ENCODE measurements at places on chromosomes 16 and 17.
A peak's percentile ranks its signal among the peaks of the same experiment; 100 is the strongest.

DNA sequence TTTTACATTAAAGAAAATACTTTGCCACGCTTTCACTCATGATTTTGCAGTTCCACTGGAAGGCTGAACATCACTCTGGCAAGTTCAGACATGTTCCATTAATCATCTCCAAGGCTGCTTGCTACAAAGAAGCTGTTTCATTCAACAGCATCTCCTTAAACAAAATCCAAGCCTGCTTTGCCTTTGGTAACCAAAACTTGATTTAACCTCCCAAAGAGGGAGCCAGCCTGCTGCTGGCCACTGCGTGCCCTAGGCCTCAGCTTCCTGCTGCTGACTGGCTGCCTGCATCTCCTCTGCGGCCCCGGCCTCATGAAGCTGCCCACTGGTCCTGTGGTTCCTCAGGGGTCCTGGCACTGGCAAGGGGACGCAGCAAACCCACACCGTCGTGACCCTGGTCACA lies 31.8 kb downstream of the ANKRD11 start:
- no peak for DNase-seq

DNA sequence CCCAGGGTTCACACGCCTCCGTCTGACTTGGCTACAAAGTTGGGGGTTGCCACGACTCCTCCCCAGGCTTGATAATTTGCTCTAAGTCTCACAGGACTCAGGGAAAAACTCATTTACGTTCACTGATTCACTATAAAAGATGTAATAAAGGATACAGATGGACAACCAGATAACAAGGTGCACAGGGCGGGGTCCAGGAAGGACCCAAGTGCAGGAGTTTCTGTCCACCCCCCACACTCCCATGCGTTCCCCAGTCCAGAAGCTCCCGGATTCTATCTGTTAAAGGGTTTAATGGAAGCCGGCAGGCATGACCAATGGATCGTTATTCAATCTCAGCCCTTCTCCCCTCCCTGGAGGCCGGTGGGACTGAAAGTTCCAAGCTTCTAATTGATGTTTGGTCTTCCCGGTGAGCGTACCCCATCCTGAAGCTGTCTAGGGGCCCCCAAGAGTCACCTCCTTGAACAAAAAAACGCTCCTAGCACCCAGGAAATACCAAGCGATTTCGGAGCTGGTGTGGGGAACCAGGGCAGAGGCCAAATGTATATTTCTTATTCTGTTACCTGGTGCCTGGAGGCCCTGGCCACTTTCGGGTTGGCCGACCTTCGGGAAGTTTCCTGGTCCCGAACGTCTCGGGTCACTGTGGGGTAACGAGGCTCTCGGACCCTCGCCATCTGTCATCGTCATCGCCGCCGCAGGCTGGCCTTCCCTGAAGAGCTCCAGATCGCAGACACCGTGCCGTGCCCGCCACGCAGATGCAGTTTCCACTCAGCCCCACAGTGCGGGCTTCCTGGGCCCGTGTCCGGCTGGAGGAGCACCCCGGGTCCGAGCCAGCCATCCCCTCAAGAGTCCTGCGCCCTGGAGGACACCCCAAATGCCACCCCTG lies 13.5 kb upstream of the METRNL start:
- DNase-seq, result no peak

DNA sequence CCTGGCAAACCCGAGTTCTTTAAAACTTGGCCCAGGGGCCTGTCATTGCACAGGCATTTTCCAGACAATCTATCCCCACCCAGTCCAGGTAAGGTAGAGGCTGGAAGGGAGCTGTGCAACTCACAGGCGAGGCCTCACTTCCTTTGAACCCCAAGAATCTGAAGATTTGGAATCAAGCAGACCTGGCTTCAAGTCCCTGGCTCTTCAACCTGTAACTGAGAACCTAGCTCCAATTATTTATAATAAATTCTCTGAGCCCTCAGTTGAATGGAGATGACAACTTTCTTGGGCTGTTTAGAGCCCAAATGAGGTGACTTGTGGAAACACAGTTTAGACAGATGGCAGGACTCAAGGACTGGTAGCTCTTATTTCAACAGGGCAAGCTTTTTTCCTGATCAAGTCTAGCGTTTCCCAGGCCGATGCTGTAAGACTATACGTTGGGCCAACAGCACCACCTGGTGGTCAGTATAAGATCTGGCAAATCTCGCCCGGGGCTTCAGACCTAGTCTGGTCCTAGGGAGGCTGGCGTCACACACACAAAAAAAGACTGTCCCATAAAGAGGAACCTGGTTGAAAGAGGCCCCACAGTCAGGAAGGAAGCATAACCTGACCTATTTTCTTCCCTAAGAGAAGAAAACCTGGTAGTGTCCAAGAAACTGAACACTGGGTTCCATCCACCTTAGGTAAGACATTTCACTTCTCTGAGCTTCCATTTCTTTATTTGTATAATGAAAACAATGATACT lies 117.9 kb downstream of the C17orf67 start:
- peak; percentile 64 for DNase-seq

GRCh38 chr17:1746975-1747543 lies 4.4 kb downstream of the SERPINF2 start:
- no peak for DNase-seq

GRCh38 chr16:68332411-68333121 lies 21.7 kb downstream of the PRMT7 start:
- DNase-seq, result no peak

GRCh38 chr17:39757176-39757662 lies 19.5 kb downstream of the GRB7 start:
- no peak for DNase-seq

Data from activated naive CD4-positive, alpha-beta T cell (primary cell).